Stimulated activated CD4-positive, alpha-beta T cell treated with anti-CD3 and anti-CD28 coated beads, Interleukin-2, amount 100 ng/mL, for 24 hours (primary cell): ENCODE measurements at places on chromosomes 13 and 19.

- no peak for DNase-seq
Measured at GRCh38 chr13:40780822-40781401, 8.5 kb upstream of the SLC25A15 start.

DNA sequence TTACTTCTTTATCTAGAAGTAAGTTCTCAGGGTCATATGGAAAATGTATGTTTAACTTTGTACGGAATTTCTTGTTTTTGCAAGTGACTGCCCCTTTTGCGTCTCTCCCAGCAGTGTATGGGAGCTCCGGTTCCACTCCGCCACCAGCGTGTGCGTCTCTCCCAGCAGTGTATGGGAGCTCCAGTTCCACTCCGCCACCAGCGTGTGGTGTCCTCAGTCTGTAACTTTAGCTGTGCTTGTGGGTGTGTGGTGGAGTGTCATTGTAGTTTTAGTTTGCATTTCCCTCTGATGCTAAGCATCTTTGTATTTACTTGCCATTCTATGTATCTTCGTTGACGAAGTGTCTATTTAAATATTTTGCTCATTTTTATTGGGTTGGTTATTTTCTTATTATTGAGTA, 2.4 kb downstream of the CUL4A start:
- peak; percentile 22 for DNase-seq

GRCh38 chr19:3575260-3575741, 2.6 kb downstream of the HMG20B start:
- no peak for DNase-seq

- peak; percentile 78 for DNase-seq
Measured at GRCh38 chr19:49889687-49890348, 6.9 kb downstream of the IL4I1 start.

DNA sequence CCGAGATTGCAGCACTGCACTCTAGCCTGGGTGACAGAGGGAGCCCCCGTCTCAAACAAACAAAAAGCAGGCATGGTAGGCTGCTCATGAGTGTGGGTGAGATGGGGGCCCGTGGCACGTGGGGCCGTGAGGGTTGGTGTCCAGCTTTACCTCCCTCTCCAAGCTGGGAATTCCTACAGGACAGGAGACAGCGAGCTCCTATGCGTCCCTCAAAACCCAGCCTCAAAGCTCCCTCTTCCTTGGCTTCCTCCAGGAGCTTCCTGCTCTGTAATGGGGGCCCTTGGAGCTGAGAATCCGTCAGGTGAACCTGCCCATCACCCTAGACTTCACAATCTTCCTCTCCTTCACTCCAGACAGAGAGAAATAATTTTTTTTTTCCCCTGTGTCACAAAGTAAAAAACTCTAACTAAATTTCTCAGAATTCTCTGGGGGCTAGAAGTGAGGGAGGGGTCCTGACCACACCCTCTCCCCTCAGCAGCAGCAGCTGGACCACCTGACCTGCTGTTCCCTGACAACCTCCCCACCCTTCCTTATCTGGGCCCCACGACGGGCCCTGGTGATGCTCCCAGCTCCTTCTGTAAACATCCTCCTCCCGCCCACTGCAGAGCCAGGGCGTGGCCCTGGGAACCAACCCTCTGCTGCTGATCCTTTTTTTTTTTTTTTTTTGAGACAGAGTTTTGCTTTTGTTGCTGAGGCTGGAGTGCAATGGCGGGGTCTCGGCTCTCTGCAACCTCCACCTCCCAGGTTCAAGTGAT, 22.1 kb upstream of the WDR18 start:
- DNase-seq = no peak
